Activated naive CD4-positive, alpha-beta T cell (primary cell): ENCODE measurements at places on chromosomes 3 and 15.

- DNase-seq: no peak
These were observed 483.3 kb downstream of the TUSC7 start for GRCh38 chr3:117192888-117193287.

DNA sequence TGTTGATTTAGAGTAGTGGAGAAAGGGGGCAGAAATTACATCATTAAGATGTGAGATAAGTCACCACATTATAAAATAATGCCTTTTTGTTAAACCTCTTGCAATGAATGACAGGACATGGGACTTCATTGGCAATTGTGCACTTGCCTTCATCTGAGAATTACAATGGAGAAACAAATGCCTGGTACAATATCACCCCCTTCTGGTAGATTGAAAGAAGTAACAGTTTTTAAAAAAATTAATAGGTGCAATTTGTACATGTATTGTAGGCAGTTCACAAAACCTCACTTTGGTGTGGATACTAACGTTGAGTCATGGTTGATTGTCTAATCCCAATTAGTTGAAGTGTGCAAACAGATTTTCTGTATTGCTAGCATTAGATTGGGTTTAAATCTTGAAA lies 4.6 kb upstream of the P2RY14 start:
- DNase-seq: no peak

GRCh38 chr15:45650889-45651525 lies 16.2 kb downstream of the SQOR start:
- no peak for DNase-seq

DNA sequence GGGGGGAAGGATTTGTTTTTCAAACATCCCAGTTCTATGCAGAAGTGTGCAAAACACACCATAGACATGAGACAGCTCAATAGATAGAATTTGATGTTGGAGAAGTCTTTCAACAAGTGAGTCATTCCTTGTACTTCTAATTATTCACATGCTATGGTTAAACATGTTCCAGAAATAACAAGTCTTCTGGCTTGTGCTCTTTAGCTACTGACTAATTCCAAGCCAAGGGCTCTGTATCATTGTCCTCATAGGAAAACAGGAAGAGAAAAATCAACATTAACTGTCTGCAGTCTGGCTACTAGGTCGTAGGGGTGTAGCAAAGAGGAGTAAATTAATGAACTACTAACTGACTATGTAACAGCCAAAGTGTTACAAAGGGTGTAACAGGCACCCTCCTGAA lies 25.8 kb downstream of the LDHAL6B start:
- DNase-seq: no peak

GRCh38 chr3:122789585-122790273 lies 3.9 kb downstream of the HSPBAP1 start:
- no peak for DNase-seq

GRCh38 chr3:102727340-102727739 lies 292.5 kb downstream of the ZPLD1 start:
- DNase-seq: no peak

DNA sequence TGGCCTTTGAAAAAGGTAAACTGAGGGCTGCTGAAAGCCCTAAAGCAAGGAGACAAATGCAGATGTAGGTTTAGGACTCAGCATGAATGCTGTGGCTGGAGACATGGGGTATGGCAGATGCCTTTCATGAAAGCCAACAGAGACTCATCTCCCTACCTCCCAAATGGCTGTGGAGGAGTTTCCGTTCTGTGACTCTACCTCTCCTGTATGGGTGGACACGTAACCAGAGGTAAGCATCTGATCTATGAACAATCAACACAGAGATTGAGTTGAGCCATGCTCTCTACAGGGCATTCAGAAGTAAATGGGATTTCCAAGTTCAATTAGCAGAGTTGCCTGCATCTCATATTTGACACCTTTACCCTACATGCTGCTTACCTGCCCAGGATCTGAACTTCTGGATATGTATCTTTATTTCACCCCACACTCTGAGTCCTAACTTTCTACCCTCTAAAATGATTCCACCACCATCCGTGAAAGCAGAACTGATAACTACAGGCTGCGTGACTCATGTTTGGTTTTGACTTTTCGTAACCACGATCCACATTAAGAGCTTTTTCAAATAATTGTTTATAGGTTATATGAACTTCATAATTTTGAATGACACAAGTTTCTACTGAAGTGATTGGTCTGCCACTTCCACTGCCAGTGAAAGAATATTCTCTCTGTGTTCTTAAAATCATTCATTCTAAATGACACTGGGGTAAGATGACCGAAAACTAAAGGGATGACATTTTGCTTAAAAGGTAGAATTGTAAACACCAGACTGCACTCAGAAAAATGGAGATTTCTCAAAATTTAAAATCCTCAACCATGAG lies 1058.7 kb downstream of the FHIT start:
- DNase-seq: no peak
